ENCODE measurements at places on chromosomes 5 and 9. TPM values are rescaled to one million over a fixed set of nuclear protein-coding genes. Genes with fewer than 3 reads are reported as not detected.

F2RL1 gene
- 16.5 TPM for total RNA-seq

CARTPT gene
- not detected for total RNA-seq

ACO1 gene
- total RNA-seq = 106 TPM

SPINK4 gene
- total RNA-seq = 0.74 TPM

KIF12 gene
- not detected for total RNA-seq

FOXD4L6 gene
- total RNA-seq = 0.09 TPM

AGXT2 gene
- not detected for total RNA-seq

ADAMTS19 gene
- total RNA-seq = 36.3 TPM

MYOZ3 gene
- 0.14 TPM for total RNA-seq

SPAAR gene
- 0.18 TPM for total RNA-seq

CAPSL gene
- not detected for total RNA-seq

ORM2 gene
- not detected for total RNA-seq

PGM5 gene
- total RNA-seq = 14.9 TPM

MPDZ gene
- total RNA-seq = 47.5 TPM

GABBR2 gene
- 12.9 TPM for total RNA-seq

KCNIP1 gene
- not detected for total RNA-seq

NCS1 gene
- total RNA-seq = 60.0 TPM

FOXD4L3 gene
- not detected for total RNA-seq

PPP3R2 gene
- not detected for total RNA-seq

FAXDC2 gene
- 6.0 TPM for total RNA-seq

EPB41L4A gene
- total RNA-seq = 0.37 TPM

VPS13A gene
- 23.2 TPM for total RNA-seq

IL5 gene
- total RNA-seq = not detected

LHX6 gene
- total RNA-seq = not detected

LRRC26 gene
- total RNA-seq = not detected

PTCD2 gene
- total RNA-seq = 5.7 TPM

CD14 gene
- total RNA-seq = 8.8 TPM

BHMT2 gene
- total RNA-seq = 3.4 TPM

STK32A gene
- 1.3 TPM for total RNA-seq

PDE6A gene
- not detected for total RNA-seq

FOXD4L5 gene
- under 0.01 TPM for total RNA-seq

ZNF346 gene
- total RNA-seq = 13.8 TPM

GFI1B gene
- total RNA-seq = not detected

SLC45A2 gene
- total RNA-seq = 0.14 TPM

SPATA9 gene
- 0.71 TPM for total RNA-seq

IRGM gene
- not detected for total RNA-seq
